ENCODE measurements at places on chromosomes 5 and 9.

- DNase-seq = no peak
Measured at GRCh38 chr9:6899274-6899673, 141.5 kb downstream of the KDM4C start.

DNA sequence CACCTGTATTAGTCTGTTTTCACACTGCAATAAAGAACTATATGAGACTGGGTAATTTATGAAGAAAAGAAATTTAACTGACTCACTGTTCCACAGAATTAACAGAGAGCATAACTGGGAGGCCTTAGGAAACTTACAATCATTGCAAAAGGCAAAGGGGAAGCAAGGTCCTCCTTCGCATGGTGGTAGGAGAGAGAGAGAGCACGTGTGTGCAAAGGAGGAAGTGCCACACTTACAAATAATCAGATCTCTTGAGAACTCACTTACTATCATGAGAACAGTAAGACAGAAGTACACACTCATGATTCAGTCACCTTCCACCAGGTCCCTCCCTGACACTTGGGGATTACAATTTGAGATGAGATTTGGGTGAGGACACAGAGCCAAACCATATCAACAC lies 258.7 kb downstream of the TRIM32 start:
- DNase-seq = no peak

DNA sequence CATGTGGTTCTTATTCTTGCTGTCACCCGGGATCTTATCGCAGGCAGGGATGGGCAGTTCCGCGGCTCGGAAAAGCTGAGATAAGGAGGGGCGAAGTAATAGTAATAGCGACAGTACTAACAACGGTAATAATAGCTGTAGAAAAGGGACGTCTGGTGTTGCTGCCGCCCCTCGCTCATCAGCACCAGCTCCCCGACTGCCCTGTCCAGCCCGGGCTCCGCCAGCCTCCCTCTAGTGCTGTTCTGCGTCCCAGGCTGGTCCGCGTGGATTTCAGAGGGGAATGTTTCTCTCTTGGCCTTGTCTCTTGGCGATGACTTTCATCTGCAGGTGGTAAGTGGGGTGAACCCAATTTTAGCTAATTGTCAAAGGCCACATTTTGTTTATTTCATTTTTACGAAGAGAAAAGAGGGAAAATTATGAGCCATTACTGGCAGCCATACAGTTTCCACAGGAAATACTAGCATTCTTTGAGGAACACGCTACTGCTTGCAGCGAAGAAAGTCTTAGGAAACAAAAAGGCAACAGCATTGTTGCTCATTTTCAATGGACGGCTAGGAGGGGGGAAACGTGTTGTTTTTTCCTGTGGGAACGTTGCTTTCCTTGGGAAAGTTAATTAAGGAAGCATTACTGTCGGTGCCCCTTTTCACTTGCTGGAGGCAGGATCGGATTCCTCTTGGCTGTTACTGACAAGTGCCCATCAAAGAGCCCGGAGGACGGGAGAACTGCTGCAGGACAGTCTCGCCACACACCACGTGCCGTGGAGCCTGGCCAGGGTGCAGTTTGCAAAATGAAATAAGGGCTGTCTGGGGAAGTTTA lies 762 bp downstream of the SNCAIP start:
- DNase-seq = no peak

GRCh38 chr9:35726931-35727330 lies 5.1 kb downstream of the TLN1 start:
- DNase-seq = no peak

Measured in RWPE1 (cell line).